ENCODE measurements at places on chromosomes 1 and 21.

DNA sequence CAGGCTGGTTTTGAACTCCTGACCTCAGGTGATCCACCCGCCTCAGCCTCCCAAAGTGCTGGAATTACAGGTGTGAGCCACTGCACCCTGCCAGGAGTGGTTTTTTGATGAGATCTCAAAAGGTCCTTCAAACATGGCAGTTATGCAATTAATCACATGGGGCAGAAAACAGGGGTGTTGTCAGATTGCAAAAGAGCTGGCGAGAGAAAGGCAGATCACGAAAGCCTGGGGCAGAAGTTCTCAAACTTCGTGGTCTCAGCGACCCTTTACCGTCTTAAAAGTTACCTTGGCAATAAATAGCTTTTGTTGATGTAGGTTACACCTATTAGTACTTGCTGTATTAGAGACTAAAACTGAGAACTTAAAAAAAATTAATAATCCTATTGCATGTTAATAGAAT, 16.1 kb downstream of the CNR2 start:
- DNase-seq = no peak

DNA sequence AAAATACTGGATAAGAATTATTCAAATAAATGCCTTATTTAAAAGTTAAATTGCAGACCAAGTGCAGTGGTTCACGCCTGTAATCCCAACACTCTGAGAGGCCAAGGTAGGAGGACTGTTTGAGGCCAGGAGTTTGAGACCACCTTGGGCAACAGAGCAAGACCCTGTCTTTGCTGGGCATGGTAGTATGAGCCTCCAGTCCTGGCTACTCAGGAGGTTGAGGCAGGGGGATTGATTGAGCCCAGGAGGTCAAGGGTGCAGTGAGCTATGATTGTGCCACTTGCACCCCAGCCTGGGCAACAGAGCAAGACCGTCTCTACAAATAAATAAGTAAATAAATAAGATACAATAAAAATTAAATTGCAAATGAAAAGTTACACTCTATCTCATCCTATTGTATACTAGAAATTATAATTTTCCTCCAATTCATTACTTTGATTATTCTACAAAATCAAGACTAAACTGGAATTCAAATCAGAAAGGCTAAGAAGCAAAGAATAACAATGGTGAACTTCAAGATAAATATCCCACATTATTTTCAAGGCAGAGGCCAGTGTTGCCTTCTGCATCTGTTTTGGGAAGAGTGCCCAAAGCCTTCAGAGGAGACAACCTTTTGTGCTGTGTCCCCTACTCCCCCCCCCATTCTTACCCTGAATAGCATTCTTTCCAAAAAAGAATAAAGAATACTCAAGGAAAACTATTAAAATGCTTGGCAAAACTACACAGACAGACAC, 73.3 kb upstream of the IRF2BP2 start:
- DNase-seq = no peak

DNA sequence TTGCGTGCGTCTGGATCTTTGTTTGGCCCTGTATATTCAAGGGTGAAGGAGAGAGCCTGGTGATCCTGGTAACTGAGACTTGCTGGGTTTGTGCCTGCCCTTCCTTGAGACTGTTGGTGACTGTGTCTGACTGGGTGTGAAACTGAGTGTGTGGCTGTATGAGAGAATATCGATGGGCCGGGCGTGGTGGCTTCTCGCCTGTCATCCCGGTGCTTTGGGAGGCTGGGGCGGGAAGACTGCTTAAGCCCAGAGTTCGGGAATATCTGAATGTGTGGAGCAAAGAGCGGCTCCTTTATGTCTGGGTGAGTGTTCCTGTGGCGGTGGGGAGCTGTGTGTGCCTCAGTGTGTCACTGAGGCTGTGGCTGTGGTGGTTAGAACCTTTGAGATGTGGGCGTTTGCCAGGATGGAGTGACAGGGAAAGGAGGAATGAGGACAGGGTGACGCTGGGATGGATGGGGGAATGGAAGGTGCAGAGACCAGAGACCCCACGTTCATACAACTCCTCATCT, 2.7 kb upstream of the MARCKSL1 start:
- DNase-seq = no peak

DNA sequence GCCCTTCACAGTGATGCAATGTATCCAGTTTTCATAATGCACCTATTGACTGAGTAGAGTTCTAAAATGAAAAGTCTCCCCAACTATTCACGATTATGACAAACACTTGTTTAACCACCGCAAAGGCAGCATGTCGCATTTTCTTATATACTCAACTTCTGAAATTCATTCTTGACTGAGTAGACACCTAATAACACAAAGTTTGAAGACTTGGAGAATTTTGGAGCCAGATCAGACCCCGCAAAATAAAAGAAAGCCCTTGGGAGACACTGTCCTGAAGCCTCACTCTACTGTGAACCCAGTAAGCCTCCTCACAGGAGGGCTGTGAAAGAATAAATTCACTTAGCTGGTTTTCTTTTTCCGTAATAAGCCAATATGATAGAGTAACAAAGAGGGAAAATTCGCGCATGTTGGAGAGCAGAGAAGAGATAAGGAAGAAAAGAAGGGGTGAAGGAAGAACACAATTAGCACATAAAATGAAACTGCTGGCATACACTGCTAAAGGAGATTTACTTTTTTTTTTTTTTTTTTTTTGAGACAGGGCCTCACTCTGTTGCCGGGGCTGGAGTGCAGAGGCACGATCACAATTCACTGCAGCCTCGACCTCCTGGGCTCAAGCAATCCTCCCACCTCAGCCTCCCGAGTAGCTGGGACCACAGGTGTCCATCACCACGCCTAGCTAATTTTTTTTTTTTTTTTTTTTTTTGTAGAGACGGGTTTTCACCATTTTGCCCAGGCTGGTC, 492 bp upstream of the COLGALT2 start:
- no peak for DNase-seq

DNA sequence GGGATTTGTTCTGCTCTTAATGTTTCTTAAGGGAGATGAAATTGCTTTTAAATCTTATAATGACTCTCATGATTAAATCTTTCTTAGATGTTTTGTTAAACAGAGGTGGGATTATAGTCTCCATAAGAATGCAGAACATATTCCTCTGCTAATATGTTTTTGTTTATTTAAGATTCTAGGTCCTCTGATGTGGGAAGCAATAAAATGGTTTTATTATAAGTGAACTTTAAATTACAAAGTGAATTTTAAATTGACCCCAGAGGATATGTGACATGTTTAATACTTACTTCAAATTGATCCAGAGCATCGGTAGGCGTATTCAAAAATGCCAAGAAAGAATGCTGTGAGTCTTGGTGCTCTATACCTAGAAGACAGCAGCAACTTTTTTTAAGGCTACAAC, 129.4 kb downstream of the COQ8A start:
- DNase-seq = no peak

DNA sequence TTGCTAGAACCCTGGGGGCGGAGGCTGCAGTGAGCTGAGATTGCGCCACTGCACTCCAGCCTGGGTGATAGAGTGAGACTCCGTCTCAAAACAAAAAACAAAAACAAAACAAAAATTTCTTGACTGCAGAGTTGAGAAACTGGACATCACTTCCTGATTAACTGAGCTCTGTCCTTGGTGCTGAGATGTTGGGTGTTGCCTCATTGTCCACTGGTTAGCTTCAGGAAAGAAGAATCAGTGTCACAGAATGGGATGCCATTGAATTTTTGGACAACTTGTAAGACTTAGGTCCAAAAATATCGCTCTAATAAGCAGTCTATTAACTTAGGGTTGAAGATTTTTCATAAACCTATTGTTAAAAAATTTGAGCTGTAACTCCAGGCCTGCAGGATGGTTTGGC, 23.8 kb upstream of the KCNA10 start:
- no peak for DNase-seq

GRCh38 chr21:17467392-17467791, 45.5 kb upstream of the CXADR start:
- DNase-seq = no peak

DNA sequence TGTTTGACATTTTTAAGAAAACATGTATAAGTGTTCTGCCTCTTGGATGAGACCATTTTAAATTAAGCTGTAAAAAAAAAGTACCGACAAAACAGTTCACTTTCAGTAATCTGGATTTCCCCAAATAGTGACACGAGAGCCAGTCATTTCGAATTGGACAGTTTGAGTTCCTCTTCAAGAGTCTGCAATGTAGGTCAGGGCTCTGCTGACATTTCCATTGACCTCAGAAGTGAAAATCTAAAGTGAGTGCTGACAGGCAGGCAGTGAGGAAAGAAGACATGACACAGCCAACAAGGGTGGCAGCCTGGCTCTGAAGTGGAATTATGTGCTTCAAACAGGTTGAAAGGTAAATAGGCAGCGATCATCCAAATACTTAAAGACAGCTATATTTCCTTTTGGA, at the start of gene IL23R:
Gene IL23R (plus strand): TSS at position 259 of the 400 bp plus-strand sequence. CDS start 1,667 bp downstream, outside the sequence.
- no peak for DNase-seq

- DNase-seq = no peak
Measured at GRCh38 chr1:87785386-87785785, 456.7 kb downstream of the LMO4 start.

DNA sequence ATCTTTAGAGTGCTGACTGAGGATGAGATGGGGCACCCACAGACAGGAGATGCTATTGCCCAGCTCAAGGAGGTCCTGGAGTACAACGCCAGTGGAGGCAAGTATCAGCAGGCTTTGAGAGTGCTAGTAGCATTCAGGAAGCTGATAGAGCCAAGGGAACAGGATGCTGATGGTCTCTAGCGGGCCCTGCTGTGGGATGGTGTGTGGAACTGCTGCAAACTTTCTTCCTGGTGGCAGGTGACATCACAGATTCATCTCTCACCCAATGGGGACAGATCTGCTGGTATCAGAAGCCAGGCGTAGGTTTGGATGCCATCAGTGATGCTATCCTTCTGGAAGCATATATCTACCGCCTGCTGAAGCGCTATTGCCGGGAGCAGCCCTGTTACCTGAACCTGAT, 609.8 kb upstream of the NCAM2 start:
- no peak for DNase-seq

GRCh38 chr21:31198575-31198974, 145.5 kb downstream of the TIAM1 start:
- no peak for DNase-seq

DNA sequence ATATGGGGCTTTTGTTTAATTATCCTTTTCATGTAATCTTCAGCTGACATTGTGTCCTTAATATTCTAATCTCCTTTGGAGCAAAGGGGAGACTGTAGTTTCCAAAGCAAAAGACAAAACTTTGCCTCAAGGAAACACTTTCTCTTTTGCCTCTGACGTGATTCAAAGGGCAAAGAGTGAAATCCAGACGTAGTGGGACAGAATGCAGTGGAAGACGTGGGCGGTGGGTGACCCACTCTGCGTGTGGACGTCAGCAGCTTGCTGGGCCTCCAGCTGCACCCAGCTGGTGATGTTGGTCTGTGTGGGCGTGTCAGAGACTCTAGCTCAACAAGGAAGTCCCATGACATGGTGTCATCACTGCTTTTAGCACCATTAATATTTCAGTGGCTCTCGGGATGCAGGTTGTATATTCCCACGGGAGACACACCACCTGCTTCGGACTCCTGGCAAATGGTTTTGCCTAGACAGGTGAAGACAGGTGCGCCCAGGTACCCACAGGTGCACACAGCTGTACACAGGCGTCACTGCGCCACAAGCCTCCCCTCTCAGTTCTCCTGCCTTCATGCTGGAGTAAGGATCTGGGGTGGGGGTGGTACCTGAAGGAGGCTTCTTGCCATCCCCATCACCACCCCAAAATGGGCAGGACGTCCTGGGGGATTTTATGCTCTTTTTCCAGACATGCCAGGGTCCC, 292.1 kb upstream of the VAMP3 start:
- DNase-seq = no peak

DNA sequence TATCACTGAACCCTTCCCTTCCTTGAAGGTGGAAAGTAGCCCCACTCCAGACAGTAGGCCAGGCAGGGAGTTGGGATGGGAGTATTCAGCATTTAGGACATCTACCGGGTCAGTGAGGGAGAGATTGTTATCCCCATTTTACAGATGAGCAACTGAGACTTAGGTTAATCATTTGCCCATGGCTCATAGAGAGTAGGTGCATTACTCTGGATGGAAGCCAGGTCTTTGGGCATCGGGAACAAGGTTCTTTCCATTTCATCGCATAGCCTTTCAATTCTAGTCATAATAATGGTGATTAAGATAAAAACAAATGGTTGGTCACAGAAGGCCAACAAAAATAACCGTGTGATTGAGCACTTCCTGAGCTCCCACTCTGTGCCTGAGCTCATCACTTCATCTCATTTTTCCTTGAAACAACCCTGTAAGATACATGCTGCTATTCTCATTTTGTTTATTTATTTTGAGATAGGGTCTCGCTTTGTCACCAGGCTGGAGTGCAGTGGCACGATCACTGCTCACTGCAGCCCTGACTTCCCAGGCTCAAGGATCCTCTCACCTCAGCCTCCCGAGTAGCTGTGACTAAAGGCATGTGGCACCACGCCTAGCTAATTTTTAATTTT, 64.8 kb downstream of the NAV1 start:
- no peak for DNase-seq

DNA sequence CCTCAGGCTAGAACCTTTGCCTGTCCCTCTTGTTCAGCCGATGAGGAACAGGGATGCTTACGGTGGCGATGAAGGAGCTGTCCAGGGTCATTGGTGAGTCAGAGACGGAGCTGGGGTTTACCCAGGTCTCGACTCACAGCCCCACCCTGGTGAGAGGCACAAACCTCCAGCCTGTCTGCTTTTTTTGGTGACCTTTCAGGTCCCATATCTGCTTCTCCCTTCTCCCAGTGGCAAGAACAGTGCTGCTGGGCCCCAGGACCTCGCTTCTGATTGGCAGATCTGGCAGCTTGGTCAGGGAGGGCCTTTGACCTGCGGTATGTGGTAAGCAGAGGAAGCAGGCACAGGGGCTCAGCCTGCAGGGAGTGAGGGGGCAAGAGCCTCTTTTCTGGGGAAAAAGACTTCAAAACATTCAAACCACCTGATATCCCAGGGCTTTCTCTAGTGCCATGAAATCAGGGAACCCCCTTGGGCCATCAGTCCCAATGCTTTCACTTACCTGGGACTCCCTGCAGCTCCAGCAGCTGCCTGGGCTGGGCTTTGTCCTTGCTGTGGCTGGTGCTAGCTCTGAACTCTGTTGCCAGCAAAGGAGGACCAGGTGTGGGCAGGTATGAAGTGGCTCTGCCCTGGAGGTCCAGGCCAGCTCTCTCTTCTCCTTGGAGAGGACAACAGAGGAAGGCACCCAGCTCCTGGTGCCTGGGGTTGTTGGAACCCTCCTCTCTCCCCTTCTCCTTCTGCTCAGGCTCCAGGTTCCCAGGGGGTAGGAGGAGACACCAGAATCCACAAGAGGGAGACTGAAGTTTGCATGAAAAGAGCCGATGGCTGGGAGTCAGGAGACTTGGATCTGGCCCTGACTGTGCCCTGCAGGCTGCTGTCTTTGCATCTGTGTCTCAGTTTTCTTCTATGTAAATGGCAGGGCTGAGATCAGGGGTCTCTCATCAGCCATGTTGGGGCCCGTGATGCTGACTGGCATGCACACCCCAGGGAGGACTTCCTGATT, 41.4 kb downstream of the TRIM62 start:
- DNase-seq = no peak

DNA sequence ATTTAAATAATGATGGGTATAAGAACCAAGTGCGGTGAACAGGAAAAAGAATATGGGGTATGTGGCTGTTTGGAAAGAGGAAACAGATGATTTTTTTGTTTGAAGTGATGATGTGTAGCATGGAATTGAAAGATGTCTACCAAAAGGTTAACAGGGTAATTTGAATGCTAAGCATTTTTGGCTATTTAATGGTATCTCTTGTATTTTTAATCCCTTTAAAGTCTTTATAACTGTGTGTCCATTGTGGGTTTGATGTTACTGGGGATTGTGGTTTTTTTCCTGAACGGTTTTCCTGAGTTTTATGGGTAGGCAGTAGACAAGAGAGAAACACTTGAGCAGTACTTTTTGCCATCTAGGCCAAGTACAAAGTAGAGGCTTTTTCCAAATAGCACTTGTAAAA, 63.2 kb downstream of the PRDM2 start:
- DNase-seq = no peak

- DNase-seq = no peak
Measured at GRCh38 chr1:119006406-119007279, 18.5 kb upstream of the TBX15 start.

All from 8988T (cell line).